Breast epithelium (tissue), 4 donors: ENCODE measurements at places on chromosomes 12 and 14. TPM values are rescaled to one million over a fixed set of nuclear protein-coding genes. Genes with fewer than 3 reads are reported as not detected.

DNA sequence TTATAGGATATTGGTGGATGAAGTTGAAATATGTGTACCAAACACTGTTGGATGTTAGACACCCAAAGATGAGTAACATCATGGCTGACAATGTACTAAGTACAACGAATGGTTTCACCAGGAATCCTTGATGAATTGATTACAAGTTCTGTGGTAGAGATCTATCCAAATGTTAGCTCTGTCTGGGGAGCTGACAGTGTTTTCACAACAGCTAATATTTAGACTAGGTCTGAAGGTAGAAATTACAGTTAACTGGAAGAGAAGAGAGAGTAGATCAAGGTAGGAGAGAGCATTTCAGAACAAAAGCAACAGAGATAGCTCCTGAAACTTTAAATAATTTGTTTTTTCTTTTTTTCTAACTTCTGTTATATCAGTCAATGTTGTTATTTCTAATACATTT, 44.9 kb downstream of the DERA start:
- DNase-seq, result no peak
- H3K36me3 ChIP-seq, result no peaks in the 10 kb centered on the region
- no peak overlapping the region for H3K4me3 ChIP-seq
- H3K4me1 ChIP-seq, result no peaks in the 10 kb centered on the region
- H3K27ac ChIP-seq, result no peak overlapping the region

Gene PRKD1
- total RNA-seq, result 22.7 TPM

DNA sequence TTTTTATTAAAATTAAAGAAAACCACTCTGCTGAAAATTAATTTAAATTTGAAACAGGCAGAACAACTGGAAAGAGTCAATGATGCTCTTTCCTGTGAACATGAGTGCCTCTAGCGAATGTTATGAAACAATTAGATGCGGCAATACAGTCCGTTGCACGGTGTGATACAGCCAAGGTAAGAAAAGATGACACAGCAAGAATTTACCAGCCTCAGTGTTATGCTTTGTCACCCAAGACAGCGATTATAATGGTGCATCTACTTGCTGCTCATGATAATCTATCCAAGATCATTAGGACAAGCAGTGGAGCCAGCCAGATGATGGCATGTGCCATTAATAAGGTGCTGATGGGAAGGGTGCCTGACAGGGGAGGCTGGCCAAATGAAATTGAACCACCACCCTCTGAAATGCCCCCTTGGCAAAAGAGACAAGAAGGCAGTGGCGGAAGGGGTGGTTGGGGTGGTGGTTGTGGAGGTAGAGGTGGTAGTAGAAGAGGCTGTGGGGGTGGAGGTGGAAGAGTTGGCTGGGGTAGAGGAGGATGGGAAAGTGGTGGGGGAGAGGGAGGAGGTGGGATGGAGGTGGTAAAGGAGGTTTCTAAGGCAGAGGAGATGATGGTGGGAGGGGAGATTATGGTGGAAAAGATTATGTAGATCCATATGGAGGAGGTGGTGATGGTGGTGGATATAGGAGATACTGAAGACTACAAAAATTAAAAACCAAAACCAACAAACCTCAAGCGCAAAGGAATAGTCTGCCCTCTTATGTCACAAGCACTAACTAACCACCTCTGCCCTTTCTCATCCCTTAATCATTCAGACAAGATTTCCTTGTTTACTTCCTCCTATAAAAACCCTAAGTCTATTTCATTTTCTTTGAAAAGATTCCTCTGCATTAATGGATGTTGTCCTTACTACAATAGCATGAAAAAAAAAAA, 4.0 kb upstream of the RESF1 start:
- H3K36me3 ChIP-seq, result no peaks in the 10 kb centered on the region
- no peak overlapping the region for H3K4me3 ChIP-seq
- no peaks in the 10 kb centered on the region for H3K27me3 ChIP-seq
- H3K27ac ChIP-seq, result no peak overlapping the region

Gene AICDA
- not detected for total RNA-seq

GRCh38 chr14:75077794-75078193, 8.4 kb downstream of the ZC2HC1C start:
- H3K4me1 ChIP-seq, result no peaks in the 10 kb centered on the region
- H3K4me3 ChIP-seq, result no peak overlapping the region
- H3K27ac ChIP-seq, result no peak overlapping the region

- no peaks in the 10 kb centered on the region for H3K27me3 ChIP-seq
- peak overlapping the region; percentile 35 for H3K4me3 ChIP-seq
- DNase-seq, result peak; percentile 87
- peaks cover 17% of the 10 kb centered on the region for H3K4me1 ChIP-seq
- H3K27ac ChIP-seq, result peak overlapping the region; percentile 88
Measured at GRCh38 chr12:22275843-22276242, 58.7 kb downstream of the ST8SIA1 start.

GRCh38 chr12:40393026-40393425, 168.2 kb downstream of the LRRK2 start:
- H3K27ac ChIP-seq, result no peak overlapping the region
- no peak overlapping the region for H3K4me3 ChIP-seq
- H3K36me3 ChIP-seq, result no peaks in the 10 kb centered on the region
- DNase-seq, result no peak
- no peaks in the 10 kb centered on the region for H3K4me1 ChIP-seq
- no peaks in the 10 kb centered on the region for H3K27me3 ChIP-seq

Gene OAS1
- total RNA-seq, result 39.4 TPM

- H3K27ac ChIP-seq, result no peak overlapping the region
- no peak for DNase-seq
- no peaks in the 10 kb centered on the region for H3K27me3 ChIP-seq
Measured at GRCh38 chr12:116726694-116727093, 11.2 kb downstream of the SPRING1 start.

Gene GPRC5D
- not detected for total RNA-seq

DNA sequence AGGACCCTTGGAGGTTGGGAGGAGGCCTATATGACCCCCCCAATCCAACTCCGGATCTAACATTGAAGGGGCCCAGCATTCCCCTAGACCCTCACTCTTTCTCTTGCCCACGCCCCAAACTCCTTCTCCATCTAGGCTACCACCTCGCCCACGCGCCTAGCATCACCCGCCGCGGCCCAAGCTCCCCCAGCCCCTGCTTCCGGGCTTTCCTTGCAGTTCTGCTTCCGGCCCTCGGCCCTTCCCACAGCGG, 445 bp downstream of the CERS5 start:
- peak overlapping the region; percentile 92 for H3K27ac ChIP-seq
- no peaks in the 10 kb centered on the region for H3K27me3 ChIP-seq
- H3K4me3 ChIP-seq, result peak overlapping the region; percentile 89

DNA sequence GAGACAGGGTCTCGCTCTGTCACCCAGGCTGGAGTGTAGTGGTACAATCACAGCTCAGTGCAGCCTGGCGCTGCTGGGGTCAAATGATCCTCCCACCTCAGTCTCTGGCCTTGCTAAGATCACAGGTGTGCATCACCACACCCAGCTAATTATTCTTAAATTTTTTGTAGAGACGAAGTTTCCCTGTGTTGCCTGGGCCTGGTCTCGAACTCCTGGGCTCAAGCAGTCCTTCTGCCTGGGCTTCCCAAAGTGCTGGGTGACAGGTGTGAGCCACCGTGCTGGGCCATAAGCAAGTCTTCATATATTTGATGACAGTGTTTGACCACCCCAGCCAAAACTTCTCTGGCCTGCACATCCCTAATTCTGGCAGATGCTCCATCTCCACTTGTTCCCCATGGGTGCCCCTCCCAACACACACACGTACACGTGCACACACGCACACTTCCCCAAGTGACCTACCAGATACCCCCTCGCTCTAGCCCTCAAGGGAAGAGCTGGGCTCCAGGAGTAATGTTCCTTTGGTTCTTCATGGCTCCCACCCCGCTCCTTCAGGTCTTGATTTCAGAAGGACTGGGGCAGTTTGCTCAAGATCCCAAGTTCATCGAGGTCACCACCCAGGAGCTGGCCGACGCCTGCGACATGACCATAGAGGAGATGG, 104.3 kb upstream of the FKBP4 start:
- peak; percentile 37 for DNase-seq
- H3K36me3 ChIP-seq, result no peaks in the 10 kb centered on the region
- no peaks in the 10 kb centered on the region for H3K4me1 ChIP-seq
- no peak overlapping the region for H3K27ac ChIP-seq
- no peaks in the 10 kb centered on the region for H3K27me3 ChIP-seq

- H3K4me3 ChIP-seq, result peak within 1 kb of the TSS; percentile 69
- no peaks in the 10 kb centered on the region for H3K4me1 ChIP-seq
- peak within 1 kb of the TSS; percentile 90 for H3K27ac ChIP-seq
- H3K27me3 ChIP-seq, result no peaks in the 10 kb centered on the region
- H3K36me3 ChIP-seq, result peaks cover 5% of the 10 kb centered on the region
Measured at GRCh38 chr12:93571925-93572711, at the start of gene SOCS2. Gene SOCS2 (plus strand): TSS chr12:93572675. CDS start chr12:93572898, 223 bp downstream.

Gene PELI2
- 16.2 TPM for total RNA-seq

Gene SLCO1B1
- 0.15 TPM for total RNA-seq

Gene TAS2R19
- total RNA-seq, result 10.1 TPM

DNA sequence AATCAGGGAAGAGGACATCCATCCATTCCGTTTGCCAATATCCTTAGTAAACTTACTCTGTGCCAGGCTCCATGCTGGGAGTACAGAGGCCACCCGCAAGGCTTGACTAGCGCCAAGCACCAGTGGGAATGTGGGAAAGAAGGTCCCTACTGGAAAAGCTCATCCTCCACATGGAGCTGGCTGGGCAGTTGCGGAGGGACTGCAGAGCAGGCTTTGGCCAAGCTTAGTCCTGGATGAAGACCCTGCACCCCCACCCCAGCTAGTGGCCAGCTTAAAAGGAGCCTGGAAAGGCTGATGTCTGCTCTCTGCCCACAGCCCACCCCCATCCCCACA, 22.4 kb upstream of the EIF2B2 start:
- H3K36me3 ChIP-seq, result no peaks in the 10 kb centered on the region
- H3K4me1 ChIP-seq, result peaks cover 2% of the 10 kb centered on the region
- DNase-seq, result no peak
- H3K27ac ChIP-seq, result peak overlapping the region; percentile 42

DNA sequence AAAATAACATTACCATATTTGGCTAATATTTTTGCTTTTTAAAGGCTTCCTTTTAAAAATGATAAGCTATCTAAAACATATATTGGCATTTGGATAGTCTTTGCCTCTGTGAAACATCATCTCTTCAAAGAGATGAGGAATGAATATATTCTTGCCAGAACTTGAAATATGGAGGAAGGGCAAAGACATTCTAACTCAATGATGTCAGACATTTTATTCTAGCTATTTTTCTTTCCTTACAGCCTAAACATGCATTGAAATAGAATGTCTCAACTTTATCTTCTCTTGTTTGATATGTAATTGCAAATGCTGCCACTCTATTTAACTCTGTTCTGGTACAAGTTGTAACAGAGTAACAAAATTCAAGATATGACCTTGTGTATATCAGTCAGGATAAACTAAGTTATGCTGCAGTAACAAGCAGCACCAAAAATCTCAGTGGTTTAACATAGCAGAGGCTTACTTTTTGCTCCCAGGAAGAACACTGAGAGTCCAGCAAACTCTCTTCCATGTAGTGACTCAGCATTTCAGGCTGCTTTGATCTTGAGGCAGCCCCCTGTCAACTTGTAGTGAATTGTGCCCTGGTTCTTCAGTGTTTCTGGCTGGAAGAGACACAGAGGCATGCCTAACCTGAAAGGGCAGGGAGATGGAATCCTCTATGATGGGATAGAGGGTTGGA, 11.0 kb downstream of the IRAK3 start:
- DNase-seq, result no peak
- no peaks in the 10 kb centered on the region for H3K4me1 ChIP-seq
- H3K36me3 ChIP-seq, result no peaks in the 10 kb centered on the region

Gene ADAMTS20
- not detected for total RNA-seq

- no peak overlapping the region for H3K4me3 ChIP-seq
- no peaks in the 10 kb centered on the region for H3K27me3 ChIP-seq
- no peaks in the 10 kb centered on the region for H3K4me1 ChIP-seq
- no peaks in the 10 kb centered on the region for H3K36me3 ChIP-seq
- DNase-seq, result no peak
- H3K27ac ChIP-seq, result no peak overlapping the region
Measured at GRCh38 chr12:100671396-100672074, 98.1 kb downstream of the GAS2L3 start.

- no peaks in the 10 kb centered on the region for H3K27me3 ChIP-seq
- no peak for DNase-seq
- H3K4me3 ChIP-seq, result no peak overlapping the region
- H3K36me3 ChIP-seq, result peaks cover 4% of the 10 kb centered on the region
- no peak overlapping the region for H3K27ac ChIP-seq
- no peaks in the 10 kb centered on the region for H3K4me1 ChIP-seq
Measured at GRCh38 chr14:96304956-96305355, 48.9 kb downstream of the BDKRB1 start.

DNA sequence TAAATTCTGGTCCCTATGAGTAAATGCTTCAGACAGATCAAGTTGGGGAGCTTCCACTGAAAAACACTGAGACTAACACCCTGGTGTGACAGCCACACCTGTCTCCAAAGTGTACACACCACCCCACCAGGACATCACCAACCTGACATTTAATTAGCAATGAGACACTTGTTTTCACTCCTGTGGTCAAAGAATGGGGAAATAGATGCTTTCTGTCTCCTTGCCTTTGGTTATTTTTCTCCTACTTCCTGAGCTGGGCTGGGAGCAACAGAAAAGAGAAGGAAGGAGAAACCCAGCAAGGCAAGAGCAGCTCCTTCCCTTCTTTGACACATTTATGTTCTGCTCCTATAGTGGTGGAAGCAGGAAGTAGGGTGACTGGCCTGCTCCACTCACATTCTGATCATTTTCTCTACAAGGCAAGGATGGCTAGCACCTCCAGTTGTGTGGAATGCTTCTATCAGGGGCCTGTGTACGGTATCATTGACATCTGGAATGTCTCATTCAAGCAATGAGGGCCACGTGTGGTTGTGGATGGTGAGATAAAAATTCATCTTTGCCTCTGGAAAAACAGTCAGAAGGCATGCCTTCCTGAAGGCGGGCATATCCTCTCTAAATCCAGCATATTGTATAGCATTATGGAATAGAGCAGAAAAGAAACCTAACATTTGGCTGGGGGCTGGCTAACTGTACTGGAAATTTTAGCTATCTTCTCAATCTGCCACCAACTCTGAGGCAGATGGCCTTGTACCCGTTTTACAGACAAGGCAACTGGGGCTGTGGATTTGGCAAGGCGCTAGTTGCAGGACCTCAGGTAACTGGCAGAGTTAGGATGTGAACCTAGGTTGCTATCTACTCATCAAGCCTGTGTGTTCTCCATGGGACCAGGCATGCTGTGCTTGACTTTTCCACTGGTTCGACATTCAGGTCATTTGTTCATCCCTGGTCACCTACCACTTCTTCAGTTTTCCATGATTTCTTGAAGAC, 24.8 kb upstream of the LGALS3 start:
- H3K4me1 ChIP-seq, result peaks cover 53% of the 10 kb centered on the region
- H3K27me3 ChIP-seq, result no peaks in the 10 kb centered on the region
- peak overlapping the region; percentile 99 for H3K27ac ChIP-seq
- no peak for DNase-seq
- H3K36me3 ChIP-seq, result no peaks in the 10 kb centered on the region

Gene RNASE1
- 1,186 TPM for total RNA-seq

Gene HOXC4
- total RNA-seq, result 2.3 TPM
